ENCODE measurements at places on chromosomes 11 and 22.

DNA sequence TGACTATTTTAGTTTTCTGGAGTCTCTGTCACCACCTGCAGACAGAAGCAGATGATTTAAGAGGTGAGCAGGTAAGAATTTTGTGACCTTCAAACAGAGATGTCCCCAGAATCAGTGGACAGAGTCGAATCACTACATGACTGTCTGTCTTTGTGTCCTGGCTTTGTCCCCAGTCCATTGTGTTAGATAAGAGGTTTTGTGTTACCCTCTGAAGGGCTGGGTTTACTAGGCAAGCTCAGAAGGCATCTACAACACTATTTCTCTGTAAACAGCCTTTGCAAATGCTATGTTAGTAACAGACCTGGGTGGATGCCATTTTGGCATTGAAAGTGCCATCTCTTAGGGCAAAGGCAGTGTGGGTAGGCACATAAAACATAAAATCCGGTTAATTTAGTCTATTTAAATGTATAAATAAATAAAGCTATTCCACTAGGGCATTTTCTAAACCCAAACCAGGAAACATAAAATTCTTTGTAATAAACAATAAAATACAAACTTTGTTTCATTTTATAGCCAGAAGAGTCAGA is 40.3 kb upstream of the CADM1 start:
- no peak for DNase-seq

DNA sequence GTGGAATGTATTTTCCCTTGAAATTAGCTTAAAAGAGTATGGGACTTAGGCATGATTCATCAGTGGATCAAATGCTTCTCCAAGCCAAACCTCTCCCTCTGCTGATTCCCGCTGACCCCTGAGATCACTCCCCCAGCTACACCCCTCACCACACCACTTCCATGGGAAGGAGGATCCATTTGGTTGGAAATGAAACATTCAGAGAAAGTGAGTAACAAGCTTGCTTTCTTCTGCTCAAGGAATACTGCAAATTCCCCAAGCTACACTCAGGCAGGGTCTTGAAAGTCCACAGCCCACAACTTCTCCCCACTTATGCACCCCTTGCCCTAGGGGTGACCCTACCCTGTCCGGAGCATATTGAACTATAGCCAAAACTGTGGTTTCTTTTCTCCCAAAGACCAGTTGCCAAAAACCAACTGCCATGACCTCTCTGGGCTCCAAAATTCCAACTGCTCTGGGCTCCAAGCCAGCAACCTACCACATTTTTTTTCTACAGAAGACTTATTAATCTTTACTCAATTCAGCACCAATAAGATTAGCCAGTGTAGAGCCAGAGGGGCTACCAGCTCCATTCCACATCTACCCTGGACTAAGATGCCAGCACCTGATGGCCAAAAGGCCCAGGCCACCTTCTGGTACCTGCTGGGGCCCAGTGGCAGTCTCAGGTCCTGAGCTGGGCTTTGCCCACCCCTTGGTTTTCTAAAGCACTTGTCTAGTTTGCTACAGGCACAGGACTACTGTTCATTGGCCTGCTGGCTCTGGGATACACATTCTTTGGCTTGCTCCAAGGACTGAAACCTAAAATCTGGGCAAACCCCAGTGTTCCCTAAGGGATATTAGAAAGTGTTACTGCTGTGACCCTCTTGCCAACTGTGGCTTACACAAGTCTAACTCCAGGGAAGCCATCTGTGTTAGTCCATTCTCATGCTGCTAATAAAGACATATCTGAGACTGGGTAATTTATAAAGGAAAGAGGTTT is 101.1 kb downstream of the MICAL3 start:
- DNase-seq = no peak

DNA sequence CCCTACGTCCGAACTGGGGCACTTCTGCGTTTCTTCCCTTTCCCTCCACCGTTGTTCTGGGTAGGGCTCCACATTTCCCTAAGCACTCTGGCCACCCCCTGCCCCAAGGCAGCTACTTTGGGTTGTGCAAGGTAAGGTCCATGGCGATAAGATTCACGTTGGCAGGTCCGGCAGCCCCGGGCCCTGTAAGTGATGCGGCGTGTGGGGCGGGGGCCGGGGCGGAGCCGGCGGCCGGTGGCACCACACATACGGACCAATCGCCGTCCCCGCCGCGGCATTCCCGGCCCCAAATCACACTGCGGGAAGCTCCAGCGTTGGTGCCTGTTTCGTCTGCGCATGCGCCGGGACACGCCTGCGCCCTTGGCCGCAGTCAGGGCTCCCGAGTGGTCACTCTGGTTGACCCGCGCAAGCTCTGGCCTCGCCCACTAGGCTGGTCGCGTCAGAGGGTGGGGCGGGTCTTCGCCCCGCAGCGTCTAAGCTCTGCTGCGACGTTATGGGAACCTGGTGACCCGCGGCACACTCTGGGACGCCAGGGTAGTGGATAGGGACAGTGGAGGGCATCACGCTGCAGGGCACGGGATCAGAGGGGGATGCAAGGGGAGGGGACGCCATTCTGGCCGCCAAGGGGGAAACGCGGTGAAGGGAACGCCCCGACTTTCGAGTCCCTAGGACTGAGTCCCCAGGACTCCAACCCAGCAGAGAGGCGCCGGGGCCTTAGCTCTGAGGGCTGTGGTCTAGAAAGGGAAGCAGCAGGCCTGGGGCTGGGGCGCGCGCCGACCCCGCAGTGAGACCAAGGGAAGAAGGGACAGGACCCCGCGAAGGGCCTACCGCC is 1.6 kb downstream of the FADS1 start:
- peak; percentile 97 for DNase-seq

DNA sequence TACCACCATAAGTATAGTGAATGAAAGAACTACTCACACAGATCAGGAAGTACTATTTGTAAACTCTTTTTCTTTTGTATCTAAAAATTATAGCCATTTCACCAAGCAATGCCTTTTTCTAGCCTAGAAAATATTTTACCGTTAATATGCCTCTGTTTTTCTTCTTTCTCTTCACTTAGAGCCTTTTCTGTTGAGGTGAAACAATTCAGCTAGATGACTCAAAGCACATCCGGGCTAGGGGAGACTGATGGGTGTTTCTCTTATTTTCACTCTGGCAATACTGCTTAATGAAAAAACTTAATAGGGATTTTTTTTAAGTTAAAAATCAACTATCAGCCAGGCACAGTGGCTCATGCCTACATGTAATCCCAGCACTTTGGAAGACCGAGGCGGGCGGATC is 93.3 kb downstream of the SGSM3 start:
- DNase-seq = no peak

DNA sequence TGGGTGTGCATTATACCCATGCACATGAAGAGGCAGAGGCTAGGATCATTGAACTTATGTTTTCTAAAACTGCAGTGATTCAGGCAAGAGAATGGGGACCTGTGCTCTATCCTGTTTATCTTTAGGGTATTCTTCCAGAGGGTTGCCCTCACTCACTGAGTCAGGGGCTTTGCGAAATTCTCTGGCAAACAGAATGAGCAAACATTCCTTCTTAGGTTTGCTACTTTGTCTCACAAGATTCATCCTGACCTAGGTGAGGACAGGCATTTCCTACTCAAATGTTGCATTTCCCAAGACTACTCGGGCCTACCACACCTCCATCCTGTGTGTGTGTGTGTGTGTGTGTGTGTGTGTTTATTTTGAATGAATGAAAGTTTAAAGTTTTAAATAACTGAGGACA is 2.7 kb upstream of the EIF3M start:
- DNase-seq = no peak

GRCh38 chr11:65340226-65340625 is 6.6 kb downstream of the DPF2 start:
- no peak for DNase-seq

DNA sequence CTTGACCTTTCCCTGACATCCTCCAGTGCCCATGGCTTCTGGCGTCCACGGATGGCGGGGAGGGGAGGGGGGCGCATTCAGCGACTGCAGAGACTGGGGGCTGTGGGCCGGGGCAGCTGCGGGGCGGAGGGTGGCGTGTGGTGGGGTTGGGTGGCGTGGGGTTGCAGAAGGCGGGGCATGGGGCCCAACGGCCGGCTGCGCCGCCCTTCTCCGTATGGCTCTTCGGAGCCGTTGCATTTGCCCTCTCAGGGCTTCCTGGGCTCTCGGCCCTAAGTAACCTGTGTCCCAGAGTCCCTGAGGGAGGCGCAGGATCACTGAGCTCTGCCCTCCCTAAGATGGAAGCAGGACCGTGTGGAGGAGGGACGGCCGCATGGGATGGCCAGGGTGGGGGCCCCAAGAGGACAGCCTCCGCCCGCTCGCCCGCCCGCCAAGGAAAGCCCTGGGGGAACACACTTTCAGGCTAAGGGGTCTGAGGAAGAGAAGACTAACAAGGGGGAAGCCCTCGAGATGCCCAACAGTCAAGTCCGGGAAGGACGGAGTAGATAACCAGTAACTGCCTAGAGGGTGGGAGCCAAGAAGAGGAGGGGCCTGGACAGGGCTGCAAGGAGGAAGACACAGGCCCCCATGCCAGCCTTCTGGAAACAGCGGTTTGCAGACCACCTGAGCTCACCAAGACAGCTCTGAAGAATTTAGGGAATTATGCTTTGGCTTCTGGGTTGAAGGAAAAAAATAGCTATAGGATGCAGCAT is 9.2 kb upstream of the AIFM3 start:
- no peak for DNase-seq

GRCh38 chr11:127643268-127644058 is 642.9 kb upstream of the KIRREL3 start:
- DNase-seq = no peak

GRCh38 chr11:106457727-106458126 is 380.3 kb downstream of the AASDHPPT start:
- DNase-seq = no peak

- no peak for DNase-seq
These were observed 18.3 kb upstream of the CLMP start for GRCh38 chr11:123213307-123213771.

- DNase-seq = no peak
These were observed 111.6 kb downstream of the SIK3 start for GRCh38 chr11:116986521-116987105.

GRCh38 chr11:1837171-1838076 is 1.4 kb upstream of the TNNI2 start:
- DNase-seq = peak; percentile 56

DNA sequence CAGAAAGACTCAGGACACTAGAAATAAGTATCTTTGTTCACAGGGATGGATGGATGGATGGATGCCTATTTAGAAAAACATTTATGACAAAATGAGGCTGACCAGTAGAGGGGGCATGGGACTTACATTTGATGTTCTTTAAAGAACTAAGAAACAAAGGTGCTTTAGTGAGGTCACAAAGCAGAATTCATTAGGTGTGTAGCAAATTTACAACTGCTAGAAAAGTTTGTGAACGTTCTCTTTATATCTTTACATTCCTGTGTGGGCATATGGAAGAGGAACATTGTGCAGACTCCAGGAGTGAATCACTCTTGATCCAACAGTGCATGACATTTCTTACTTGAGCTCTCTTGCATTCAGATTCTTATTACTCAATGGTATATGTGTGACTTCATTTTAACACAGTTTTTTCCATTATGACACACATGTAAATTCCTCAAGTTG is 15.8 kb upstream of the SIK2 start:
- DNase-seq = peak; percentile 61

- no peak for DNase-seq
These were observed 21.5 kb downstream of the LRRC32 start for GRCh38 chr11:76649011-76649410.

DNA sequence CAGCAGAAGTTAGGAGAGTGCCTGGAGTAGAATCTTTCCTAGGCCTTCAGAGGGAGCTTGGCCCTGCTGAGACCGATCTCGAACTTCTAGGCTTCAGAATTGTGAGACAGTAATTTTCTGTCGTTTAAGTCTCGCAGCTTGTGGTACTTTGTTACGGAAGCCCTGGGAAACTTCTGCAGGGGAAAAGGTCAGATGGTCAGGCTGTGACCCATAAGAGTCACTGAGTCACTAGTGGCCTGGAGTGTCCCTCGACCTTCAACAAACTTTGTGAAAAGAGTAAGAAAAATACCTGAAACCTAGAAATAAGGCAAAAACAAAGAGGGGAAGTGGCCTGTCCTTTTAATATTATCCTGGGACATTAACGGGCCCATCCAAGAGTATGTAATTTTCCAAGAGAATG is 34.6 kb downstream of the CSNK2A3 start:
- no peak for DNase-seq

DNA sequence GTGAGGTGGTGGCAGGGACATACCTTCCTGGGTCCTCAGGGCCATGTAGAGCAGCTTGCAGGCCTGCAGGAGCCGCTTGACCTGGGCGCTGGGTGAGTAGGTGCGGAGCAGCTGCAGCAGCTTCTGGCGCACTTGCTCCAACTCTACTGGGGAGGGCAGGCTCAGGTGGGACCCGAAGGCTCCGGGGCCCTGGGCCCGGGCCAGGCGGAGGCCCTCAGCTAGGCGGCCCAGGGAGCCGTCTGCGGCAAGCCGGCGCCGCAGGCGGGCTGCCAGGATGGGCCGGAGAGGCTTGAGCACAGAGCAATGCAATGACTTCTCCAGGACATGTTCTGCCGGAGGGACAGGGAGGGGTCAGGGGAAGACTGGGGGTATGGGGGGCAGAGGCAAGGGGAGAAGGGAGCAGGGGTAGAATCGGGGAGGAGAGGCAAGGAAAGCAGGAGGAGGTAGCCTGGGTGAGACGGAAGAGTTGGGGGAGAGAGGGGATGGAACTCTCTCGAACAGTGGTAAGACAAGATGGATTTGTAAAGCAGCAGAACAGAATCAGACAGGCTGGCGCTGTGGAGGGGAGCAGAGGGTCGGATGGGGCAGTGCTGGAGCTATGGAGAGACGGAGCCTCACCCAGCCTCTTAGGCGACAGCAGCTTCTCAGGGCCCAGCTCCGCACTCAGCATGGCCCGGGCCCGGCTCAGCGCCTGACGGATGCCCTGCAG is 2.2 kb downstream of the RIN1 start:
- no peak for DNase-seq

DNA sequence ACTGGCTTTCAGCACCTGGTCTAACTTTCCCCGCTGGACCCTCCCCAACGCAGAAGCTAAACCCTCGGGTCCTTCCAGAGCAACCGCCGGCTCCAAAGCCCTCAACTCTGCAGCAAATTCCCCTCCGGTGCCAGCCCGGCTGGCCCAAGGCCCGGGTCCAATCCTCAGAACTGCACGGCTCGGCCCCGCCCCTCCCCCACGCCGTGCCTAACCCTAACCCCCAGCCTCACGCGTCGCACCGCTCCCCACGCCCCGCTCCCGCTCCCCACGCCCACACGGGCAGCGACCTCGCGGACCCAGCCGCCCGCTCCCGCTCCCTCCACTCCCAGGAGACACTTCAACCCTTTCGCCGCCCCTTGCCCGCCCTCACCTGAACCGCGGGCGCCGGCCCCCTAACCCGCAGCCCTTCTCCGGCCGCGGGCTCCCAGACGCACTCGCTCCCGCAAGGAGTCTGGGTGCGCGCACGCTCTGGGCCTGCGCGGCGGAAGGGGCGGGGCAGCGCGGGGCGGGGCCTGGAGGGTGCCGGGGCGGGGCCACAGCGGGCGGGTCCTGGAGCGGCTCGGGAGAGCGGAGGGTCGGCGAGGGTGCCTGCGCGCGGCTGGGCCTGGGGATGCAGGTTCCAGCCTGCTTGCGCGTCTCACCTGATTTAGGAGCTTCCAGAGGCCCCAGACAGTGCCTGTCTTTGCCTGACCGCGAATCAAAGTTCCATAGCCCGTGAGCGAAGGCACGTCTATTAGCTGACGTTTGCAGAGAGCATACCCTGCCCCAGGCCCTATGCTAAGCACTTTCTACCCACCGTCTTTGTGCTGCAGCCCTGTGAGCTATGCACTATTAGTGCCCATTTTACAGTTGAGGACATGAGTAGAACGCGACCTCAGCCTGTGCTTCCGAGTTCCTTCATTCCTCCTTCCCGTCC is at the start of gene NFRKB:
Gene NFRKB (minus strand): TSS at position 453 of the 916 bp plus-strand sequence. CDS start 2,729 bp downstream, outside the sequence.
- DNase-seq = peak; percentile 91

- no peak for DNase-seq
These were observed 13.5 kb downstream of the SGSM1 start for GRCh38 chr22:24819487-24819886.
